ENCODE measurements at places on chromosomes 6 and 20.

DNA sequence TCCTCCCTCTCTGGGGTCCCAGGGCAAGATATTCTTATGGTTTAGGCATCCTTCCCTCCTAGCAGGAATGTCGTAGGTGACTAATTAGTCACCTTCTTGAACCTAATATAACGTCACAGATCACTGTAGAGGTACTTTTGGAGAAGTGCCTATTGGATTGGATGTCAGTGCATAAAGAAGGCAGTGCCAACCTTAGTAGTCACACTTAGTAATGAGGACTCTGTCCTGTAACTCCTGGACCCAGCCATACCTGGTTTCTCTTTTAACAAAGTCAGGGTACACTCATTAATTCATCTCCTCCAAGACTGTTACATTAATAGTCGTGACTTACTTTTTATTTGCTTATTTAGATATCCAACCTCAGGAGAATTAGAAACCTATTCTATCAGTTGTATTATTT is 20.0 kb downstream of the VTA1 start:
- DNase-seq = no peak

- DNase-seq = no peak
Measured at GRCh38 chr6:25132934-25133333, 146.2 kb upstream of the CARMIL1 start.

DNA sequence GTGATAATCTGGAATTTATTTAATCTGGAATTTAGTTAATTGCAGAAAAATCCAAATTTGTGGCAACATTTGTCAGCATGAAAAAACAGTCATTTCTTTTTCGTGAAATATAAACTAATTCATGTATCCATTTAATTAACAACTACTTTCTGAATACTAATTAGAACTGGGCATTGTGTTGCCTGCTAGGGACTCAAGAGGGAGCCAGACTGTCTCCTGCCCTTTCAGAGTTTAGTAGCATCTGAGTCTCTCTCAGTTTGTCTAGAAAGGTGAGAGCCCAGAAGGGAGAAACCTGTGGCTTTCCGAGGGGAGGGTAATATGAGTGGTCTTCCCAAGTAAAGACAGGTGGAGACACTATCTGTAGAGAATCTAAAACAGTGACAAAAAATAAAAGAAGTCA is 210.9 kb upstream of the HDDC2 start:
- DNase-seq = no peak

- DNase-seq = no peak
Measured at GRCh38 chr6:65170273-65170672, 536.8 kb downstream of the EYS start.

DNA sequence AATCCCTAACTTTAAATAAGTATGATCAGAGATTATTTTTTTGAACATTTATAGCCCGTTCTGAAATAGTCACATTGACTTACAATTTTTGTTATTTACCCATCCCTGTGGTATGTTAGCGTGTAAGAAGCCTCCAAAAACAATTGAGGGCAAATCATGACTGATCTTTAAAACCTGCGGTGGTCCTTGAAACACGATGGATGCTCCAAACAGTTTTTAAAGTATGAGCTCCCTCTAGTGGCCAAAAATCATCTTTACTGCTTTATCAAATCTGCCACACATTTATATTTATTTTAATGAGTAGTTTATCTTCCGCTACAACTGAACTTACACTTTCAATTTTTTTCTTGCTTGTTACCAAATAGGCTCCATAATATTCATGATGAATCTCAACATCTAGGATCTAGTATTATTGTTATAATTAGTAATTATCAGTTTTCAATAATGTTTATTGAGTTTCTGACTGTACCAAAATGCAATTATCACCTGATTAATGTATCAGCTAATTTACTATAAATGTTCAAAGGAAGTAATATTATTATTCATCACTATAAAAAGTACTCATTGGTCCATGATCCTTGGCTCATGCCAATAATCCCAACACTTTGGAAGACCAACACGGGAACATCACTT is 52.2 kb downstream of the MARCKS start:
- no peak for DNase-seq

DNA sequence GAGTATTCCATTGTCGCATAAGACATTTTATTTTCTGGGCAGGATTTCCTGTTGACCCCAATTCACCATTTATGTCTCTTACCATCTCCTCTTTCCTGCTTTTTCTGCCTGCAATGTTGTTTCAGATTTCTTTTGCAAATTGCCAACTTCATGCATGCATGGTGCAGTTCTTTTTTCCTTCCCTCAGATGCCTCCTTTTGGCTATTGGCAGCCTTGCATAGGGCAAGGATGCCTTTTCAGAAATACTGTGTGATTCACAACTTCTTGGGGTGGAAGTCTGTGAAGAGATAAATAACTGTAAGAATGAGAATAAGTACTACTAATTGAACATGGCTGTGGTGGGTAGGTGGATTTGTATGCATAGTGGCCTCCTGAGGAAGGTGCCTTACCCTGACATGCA is 116.7 kb downstream of the SOX4 start:
- no peak for DNase-seq

GRCh38 chr6:75791881-75792280 is 42.8 kb downstream of the MYO6 start:
- DNase-seq = no peak

- DNase-seq = peak; percentile 52
Measured at GRCh38 chr20:33667676-33668465, 1.1 kb downstream of the ACTL10 start.

GRCh38 chr6:35503534-35503933 is 6.7 kb upstream of the TEAD3 start:
- no peak for DNase-seq

- no peak for DNase-seq
Measured at GRCh38 chr6:1040393-1040792, 271.5 kb upstream of the FOXQ1 start.

GRCh38 chr20:1761116-1761515 is 103.5 kb upstream of the SIRPG start:
- DNase-seq = no peak

GRCh38 chr6:2674857-2675256 is 75.9 kb downstream of the MYLK4 start:
- DNase-seq = no peak

GRCh38 chr20:49706630-49707091 is 7.0 kb downstream of the B4GALT5 start:
- DNase-seq = no peak
